SK-N-MC (cell line): ENCODE measurements at places on chromosomes 2 and 18.

DNA sequence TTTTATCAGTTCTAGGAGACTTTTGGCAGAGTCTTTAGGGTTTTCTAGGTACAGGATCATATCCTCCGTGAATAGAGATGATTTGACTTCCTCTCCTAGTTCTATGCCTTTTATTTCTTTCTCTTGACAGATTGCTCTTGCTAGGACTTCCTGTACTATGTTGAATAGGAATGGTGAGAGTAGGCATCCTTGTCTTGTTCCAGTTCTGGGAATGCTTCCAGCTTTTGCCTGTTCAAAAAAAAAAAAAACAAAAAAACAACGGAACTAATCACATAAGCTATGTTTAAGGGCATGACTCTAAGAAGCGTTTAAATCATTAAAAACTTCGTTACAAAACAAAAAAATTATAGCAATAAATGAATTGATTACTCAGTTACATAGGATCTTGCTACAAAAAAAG, 145.7 kb downstream of the NUP35 start:
- no peak for DNase-seq

DNA sequence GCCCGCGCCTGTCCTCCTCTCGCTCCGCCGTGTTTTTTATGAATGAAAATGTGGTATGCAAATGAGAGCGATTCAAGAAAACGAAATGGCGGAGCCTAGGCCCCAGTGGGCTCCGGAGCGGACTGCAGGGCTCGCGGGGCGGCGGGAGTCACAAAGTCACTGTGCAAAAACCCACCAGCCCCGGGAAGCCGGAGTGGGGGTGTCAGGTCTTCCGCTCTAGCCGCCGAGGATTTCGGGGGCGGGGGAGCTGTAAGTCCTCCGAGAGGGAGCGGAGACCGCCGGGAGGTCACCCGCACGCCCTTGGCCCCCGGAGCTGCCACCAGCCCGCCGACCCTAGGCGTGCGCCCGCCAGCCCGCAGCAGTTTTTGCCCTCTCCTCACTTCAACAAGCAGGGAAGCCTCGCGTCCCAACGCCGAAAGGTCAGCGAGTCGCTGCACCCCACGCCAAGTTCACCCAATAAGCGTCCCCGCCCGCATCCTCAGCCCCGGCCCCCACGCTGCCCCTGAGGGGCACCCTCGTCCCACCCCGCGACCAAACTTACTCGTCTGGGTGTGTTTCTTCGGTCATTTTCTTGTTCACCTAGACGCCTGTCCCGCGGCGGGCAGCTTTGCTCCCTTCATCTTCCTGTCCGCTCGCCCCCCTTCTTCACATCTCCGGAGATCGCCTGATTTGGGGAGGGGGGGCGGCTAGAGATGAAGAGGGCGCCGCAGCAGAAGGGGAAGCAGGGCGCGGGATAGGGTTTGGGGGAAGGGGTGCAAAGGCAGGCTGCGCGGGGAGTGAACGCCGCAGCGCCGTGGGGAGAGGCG, 775 bp downstream of the SPRED2 start:
- no peak for DNase-seq

GRCh38 chr18:1468550-1468949, 563.9 kb downstream of the ADCYAP1 start:
- no peak for DNase-seq

- no peak for DNase-seq
Measured at GRCh38 chr2:57146951-57147350, 899.7 kb upstream of the VRK2 start.
